ENCODE measurements at places on chromosomes 7 and 10.

DNA sequence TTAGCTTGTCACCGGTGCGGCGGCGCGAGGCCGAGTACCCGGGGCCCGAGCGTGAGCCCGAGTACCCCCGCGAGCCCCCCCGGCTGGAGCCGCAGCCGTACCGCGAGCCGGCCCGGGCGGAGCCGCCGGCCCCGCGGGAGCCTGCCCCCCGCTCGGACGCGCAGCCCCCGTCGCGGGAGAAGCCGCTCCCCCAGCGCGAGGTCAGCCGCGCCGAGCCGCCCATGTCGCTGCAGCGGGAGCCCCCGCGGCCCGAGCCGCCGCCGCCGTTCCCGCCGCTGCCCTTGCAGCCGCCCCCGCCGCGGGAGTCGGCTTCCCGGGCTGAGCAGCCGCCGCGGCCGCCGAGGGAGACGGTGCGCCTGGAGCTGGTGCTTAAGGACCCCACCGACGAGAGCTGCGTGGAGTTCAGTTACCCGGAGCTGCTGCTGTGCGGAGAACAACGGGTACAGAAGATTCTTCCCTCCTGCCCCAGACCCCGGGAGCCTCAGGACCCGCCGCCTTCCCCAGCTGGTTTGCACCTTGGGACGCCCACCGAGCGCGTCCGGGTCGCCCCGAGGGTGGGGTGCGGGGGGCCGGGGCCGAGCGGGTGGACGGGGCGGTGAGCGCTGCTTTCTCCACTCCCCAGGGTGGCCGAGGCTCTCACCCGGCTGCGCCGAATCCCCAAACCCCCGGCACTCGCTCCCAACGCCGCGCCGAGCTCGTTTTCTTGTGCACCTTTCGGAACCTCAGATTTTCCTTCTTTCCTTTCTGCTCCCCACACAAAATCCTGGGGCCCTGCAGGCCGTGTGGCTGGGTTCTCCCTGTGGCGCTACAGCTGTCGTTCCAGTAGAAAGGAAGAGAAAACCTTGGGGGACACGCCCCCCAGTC is 708 bp downstream of the UBN2 start:
- DNase-seq = peak; percentile 5

DNA sequence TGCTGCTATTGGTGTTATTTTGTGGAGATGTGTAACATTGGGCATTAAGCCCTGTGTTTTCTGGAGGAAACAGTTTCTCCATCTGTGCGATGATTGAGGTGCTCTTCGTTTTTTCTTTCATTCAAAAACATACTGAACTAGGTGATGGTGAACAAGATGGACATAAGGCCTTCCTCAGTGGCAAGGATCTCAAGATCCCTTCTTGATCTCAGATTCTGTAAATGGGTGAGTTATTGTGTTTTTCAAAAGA is 759 bp upstream of the ELAPOR2 start:
- no peak for DNase-seq

DNA sequence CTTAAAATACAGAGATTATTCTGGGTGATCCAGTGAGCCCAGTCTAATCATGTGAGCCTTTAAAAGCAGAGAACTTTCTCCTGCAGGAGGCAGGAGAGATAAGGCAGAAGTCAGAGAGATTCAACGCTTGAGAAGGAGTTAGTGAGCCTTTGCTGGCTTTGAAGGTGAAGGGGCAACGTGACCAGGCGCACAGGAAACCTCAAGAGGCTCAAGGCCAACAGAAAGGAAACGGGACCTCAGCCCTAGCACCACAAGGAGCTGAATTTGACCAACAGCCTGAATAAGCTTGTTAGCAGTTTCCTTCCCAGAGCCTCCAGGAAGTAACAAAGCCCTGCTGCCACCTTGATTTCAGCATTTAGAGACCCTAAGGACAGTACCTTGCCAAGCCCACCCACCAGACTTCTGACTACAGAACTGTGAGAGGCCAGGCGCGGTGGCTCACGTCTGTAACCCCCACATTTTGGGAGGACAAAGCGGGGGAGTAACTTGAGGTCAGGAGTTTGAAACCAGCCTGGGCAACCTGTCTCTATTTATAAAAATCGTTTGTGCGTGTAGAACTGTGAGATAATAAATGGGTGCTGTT is 87.3 kb upstream of the KAT6B start:
- DNase-seq = no peak

- no peak for DNase-seq
Measured at GRCh38 chr7:82745820-82746219, 302.2 kb upstream of the CACNA2D1 start.

DNA sequence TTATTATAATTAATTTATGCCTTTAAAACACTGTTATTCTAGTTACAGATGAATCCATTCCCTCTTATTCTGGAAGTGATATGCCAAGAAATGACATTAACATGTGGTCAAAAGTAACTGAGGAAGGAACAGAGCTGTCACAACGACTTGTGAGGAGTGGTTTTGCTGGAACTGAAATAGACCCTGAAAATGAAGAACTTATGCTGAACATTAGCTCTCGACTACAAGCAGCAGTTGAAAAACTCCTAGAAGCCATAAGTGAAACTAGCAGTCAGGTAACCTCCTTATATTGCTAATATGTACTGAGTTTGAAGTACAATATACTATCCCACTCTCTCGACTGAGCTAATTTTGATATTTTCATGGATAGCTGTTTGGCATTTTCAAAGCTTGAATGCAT is 81.6 kb downstream of the CYP51A1 start:
- DNase-seq = no peak

DNA sequence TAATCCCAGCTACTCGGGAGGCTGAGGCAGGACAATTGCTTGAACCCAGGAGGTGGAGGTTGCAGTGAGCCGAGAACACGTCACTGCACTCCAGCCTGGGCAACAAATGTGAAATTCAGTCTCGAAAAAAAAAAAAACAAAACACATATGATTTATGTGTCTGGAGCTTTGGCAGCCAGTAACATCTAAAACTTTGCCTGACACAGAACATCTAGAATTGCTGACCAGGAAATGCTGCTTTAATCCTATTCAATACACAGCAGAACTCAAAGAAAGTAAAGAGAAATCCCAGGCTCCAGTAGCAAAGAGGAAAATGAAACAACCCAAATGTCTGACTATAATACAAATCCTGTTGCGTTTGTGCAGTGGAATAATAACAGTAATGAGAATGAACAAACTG is 4.5 kb upstream of the CCDC6 start:
- no peak for DNase-seq

- no peak for DNase-seq
Measured at GRCh38 chr10:91556691-91557566, 75.9 kb downstream of the PPP1R3C start.

DNA sequence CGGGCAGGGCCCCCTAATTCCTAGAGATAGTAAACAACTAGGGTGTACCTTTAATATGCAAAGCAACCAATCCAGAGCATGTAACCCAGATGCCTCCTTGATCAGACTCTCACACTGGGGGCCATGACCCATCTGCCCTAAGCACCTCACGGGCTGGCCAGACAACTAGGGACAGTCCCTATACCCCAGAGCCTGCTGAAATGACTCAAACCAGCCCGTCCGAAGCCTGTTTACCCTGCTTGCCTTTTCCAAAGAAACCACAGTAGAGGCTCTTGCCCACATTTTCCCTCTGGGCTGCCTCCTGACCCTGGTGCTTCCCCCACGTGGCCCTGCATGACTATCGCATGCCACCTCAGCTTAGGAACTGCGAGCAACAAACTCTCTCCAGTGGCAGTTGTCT is 46.2 kb downstream of the RGS10 start:
- peak; percentile 55 for DNase-seq

- no peak for DNase-seq
Measured at GRCh38 chr7:55549457-55549856, 22.8 kb downstream of the VOPP1 start.

DNA sequence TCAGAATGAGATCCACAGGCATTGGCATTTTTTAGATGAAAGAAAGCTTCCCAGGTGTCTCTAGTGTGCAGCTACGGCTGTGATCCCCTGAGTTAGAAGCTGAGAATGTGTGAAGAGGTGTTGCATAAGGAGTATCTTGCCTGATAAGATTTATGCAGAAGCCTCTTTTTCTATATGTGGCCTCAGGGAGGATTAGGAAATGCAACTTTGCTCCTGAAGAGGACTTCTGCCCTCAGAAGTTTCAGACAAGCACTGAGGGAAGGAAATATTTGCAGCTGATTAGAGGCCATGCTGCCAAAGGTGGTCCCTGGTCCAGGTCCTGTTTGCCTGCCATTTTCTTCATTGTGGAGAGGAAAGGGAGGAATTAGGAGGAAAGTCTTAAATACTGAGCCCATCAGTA is 551.8 kb downstream of the PHTF2 start:
- no peak for DNase-seq

- no peak for DNase-seq
Measured at GRCh38 chr7:74334030-74334429, 44.8 kb downstream of the CLIP2 start.
